ENCODE measurements at places on chromosomes 5 and 9. TPM values are rescaled to one million over a fixed set of nuclear protein-coding genes. Genes with fewer than 3 reads are reported as not detected.

- no peak for DNase-seq
- peaks cover 5% of the 10 kb centered on the region for H3K36me3 ChIP-seq
- H3K4me3 ChIP-seq: no peak overlapping the region
- no peaks in the 10 kb centered on the region for H3K27me3 ChIP-seq
- no peak overlapping the region for H3K27ac ChIP-seq
Observed at GRCh38 chr5:138790684-138791083, 37.5 kb downstream of the CTNNA1 start.

GRCh38 chr5:90051756-90052155, 357.8 kb downstream of the CETN3 start:
- no peak overlapping the region for H3K27ac ChIP-seq
- peaks cover 10% of the 10 kb centered on the region for H3K4me1 ChIP-seq
- no peak overlapping the region for H3K4me3 ChIP-seq
- H3K36me3 ChIP-seq: no peaks in the 10 kb centered on the region

DNA sequence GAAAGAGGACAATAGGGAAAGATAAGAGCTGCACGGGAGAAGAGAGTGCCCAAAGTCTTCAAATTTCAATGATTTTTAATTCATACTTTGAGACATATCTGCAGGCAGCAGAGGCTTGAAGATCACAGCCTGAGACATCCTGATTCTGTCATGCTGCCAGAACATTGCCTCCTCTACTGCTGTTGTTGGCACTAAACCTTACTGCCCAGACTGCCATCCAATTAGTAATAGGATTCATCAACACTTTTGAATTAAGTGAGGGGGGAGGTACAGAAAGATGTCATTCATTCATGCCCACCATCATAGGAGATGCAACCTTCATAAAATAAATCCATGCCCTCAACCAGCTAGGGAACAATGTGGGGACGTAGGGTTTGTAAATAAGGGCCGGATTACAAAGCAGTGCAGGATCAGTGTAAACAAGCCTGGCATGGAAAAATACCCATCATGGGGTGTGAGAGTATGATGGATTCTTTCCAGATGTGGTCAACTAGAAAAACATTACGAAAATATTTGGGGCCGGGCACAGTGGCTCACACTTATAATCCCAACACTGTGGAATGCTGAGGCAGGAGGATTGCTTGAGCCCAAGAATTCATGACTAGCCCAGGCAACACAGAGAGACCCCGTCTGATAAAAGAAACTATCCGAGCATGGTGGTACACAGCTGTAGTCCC, 122.1 kb upstream of the DAPK1 start:
- no peak overlapping the region for H3K4me3 ChIP-seq
- H3K36me3 ChIP-seq: no peaks in the 10 kb centered on the region

DNA sequence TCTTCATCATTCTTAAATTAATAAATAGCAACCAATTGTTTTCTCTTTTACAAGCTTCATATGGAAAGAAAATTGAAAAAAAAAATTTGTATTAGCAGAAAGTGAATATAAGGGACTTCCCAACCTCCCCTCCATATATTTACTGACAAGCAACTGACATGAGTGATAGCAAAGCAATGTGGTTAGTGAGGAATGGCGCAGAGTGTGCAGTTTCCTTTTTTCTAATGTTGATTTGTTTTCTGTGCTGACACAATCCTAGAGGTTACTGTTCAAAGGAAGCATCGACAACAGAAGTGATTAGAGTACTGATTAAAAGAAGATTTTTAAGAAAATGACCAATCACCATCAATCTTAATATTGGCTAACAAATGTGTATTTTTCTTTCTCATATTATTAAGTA, 1.7 kb upstream of the PTGER4 start:
- H3K4me1 ChIP-seq: peaks cover 47% of the 10 kb centered on the region
- no peaks in the 10 kb centered on the region for H3K36me3 ChIP-seq
- no peak for DNase-seq
- no peaks in the 10 kb centered on the region for H3K27me3 ChIP-seq
- H3K27ac ChIP-seq: peak overlapping the region; percentile 85
- peak overlapping the region; percentile 82 for H3K4me3 ChIP-seq

DNA sequence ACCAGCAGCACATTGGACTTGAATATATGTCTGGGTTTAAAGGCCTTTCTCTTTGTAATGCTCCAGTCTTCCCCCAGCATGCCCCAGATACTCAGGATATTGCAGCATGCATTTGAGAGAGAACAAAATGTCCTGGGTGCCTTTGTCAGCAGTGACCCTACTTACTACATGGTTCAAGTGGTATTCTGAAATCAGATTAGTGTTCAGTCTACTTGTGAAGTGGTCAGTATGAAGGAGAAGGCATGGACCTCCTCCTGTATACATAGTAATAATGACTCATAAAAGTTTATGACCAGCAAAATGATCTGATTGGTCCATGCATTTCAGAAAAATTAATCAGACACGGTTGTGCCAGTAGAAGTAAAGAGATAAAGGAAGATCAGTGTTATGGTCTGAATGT, 25.4 kb downstream of the GPR21 start:
- H3K36me3 ChIP-seq: peaks cover 11% of the 10 kb centered on the region
- no peaks in the 10 kb centered on the region for H3K27me3 ChIP-seq

DNA sequence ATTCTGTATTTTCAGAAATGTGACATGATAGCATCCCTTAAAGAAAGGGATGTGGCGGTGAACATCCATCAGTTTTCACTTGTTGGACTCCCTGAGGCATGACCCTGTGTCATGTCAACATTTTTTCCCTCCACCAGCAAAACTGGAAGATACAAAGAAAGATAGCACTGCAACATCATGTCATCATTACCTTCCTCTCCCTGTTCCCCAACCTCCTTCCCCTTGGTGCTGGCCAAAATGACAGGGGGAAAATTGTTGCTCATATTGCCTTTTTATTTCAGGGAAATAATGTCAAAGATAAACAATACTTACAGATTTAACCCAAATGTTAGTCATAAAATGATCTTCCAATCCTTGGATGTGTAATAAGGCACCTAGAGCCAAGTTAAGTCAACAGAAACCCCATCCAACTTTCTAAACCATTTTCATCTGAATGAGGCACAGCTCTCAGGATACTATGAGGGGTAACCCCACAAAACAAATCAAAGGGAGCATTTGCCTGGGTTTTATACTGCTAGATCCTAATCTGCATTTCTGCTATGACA, 644.3 kb downstream of the ACTL7B start:
- no peak overlapping the region for H3K4me3 ChIP-seq
- no peak overlapping the region for H3K27ac ChIP-seq
- H3K27me3 ChIP-seq: no peaks in the 10 kb centered on the region
- peak; percentile 21 for DNase-seq
- H3K4me1 ChIP-seq: no peaks in the 10 kb centered on the region

DNA sequence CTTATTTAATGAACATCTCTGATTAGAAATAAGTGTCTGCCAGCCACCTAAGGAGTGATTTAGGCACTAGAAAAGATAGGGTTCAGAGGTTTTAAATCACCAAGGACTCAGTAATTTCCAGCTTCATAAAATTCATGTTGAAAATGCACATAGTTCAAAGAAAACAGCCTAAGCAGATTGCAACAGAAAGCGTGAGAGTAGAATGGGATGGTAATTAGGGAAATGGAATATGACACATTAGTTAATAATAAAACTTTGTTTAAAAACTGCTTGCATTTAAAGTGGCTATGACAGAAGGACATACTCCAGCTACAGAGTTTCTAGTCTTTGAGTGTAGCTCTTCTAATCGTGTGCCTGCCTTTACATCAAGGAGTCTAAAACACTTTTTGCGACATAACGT, 490.8 kb downstream of the TLE4 start:
- H3K27ac ChIP-seq: peak overlapping the region; percentile 39
- no peaks in the 10 kb centered on the region for H3K36me3 ChIP-seq
- peaks cover 20% of the 10 kb centered on the region for H3K4me1 ChIP-seq
- H3K27me3 ChIP-seq: no peaks in the 10 kb centered on the region
- no peak for DNase-seq
- no peak overlapping the region for H3K4me3 ChIP-seq

GRCh38 chr9:133864011-133864410, 125.9 kb upstream of the SARDH start:
- DNase-seq: no peak
- H3K4me3 ChIP-seq: no peak overlapping the region
- peaks cover 8% of the 10 kb centered on the region for H3K36me3 ChIP-seq
- H3K27me3 ChIP-seq: no peaks in the 10 kb centered on the region
- H3K4me1 ChIP-seq: peaks cover 23% of the 10 kb centered on the region
- no peak overlapping the region for H3K27ac ChIP-seq

- peak overlapping the region; percentile 100 for H3K27ac ChIP-seq
- H3K4me1 ChIP-seq: peaks cover 55% of the 10 kb centered on the region
- peaks cover 54% of the 10 kb centered on the region for H3K36me3 ChIP-seq
- peak overlapping the region; percentile 78 for H3K4me3 ChIP-seq
- no peak for DNase-seq
- H3K27me3 ChIP-seq: no peaks in the 10 kb centered on the region
Observed at GRCh38 chr9:72361217-72361616, 3.8 kb downstream of the ZFAND5 start.

GRCh38 chr5:180527659-180528058, 33.5 kb downstream of the CNOT6 start:
- H3K4me1 ChIP-seq: peaks cover 27% of the 10 kb centered on the region
- peaks cover 15% of the 10 kb centered on the region for H3K36me3 ChIP-seq
- no peak overlapping the region for H3K27ac ChIP-seq
- no peak overlapping the region for H3K4me3 ChIP-seq
- no peaks in the 10 kb centered on the region for H3K27me3 ChIP-seq
- DNase-seq: no peak

DNA sequence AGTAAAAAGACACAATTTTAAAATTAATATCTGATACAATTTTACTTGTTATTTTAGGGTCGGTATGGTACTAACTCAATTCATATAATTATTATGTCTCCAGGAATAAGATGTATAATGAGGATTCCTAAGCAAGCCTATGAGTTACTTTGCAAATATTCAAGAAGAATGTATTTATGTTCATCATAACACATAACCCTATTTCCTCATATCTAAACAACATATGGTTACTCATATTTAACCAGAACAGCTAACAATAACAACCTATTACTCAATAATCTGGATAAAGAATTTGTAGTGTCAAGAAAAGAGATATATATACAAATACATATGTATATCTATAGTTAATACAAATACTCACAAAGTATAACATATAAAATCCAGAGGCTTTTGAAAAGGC, 285.9 kb downstream of the ARL15 start:
- no peaks in the 10 kb centered on the region for H3K27me3 ChIP-seq
- H3K4me1 ChIP-seq: no peaks in the 10 kb centered on the region
- no peak overlapping the region for H3K27ac ChIP-seq
- no peaks in the 10 kb centered on the region for H3K36me3 ChIP-seq
- no peak for DNase-seq
- H3K4me3 ChIP-seq: no peak overlapping the region

DNA sequence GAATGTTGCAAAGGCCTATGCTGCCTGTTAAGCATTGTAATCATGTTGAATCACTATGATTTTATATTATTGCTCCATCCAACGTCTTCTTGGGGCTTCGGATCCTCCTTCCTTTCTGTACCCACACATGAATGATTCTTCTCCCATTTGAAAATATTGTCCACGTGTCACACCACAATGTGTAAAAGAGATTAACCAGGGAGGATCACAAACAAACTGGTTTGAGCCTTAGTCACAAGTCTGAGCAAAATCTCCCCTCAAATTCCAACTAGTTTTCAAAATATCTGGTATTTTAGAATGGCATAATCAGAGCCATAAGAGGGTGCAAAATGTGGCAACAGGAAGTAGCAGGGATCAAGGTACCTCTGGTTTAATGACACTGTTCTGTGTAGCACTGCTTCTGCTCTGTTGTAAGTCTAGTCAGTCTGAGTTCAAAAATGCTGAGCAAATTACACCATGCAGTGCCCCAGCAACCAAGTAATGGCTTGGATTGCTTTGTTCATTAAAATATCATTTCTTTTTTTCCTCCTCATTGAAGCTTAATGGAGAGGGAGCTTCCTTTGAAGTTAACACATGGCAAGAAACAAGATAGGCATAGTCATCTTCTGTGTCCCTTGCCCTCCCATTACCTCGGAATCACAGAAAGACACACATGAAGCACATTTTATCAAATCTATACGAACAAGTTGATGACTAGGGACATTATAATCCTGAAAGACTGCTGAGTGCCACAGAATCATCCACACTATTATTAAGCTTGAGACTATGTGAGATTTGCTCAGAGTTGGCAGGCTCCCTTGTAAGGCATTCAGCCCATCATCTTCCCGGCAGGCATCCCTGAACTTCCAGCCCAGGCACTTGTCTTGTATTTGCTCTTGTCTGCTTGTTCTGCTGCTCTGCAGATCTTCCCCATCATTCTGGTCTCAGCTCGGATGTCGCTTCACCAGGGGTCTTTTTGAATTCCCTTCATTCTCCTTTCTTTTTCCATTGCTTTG, 102.0 kb upstream of the PRLR start:
- no peak overlapping the region for H3K27ac ChIP-seq
- no peak overlapping the region for H3K4me3 ChIP-seq
- DNase-seq: no peak
- H3K4me1 ChIP-seq: no peaks in the 10 kb centered on the region

GRCh38 chr5:9545136-9545991, 511 bp downstream of the SEMA5A start:
- H3K4me1 ChIP-seq: peaks cover 14% of the 10 kb centered on the region
- no peak for DNase-seq
- H3K27me3 ChIP-seq: peaks cover 24% of the 10 kb centered on the region
- peak overlapping the region; percentile 80 for H3K4me3 ChIP-seq
- peak overlapping the region; percentile 84 for H3K27ac ChIP-seq

GRCh38 chr5:4640795-4641194, 499.3 kb upstream of the ADAMTS16 start:
- no peaks in the 10 kb centered on the region for H3K36me3 ChIP-seq
- DNase-seq: peak; percentile 21
- H3K27me3 ChIP-seq: no peaks in the 10 kb centered on the region
- H3K27ac ChIP-seq: no peak overlapping the region
- no peaks in the 10 kb centered on the region for H3K4me1 ChIP-seq

- H3K4me3 ChIP-seq: no peak overlapping the region
- no peak overlapping the region for H3K27ac ChIP-seq
- H3K4me1 ChIP-seq: no peaks in the 10 kb centered on the region
- no peaks in the 10 kb centered on the region for H3K36me3 ChIP-seq
Observed at GRCh38 chr5:147190331-147190730, 44.5 kb upstream of the STK32A start.

GRCh38 chr5:167712986-167713585, 578.4 kb upstream of the WWC1 start:
- no peak overlapping the region for H3K4me3 ChIP-seq
- DNase-seq: no peak
- H3K27me3 ChIP-seq: no peaks in the 10 kb centered on the region

Gene IL3
- total RNA-seq: not detected

Gene JAKMIP2
- total RNA-seq: 0.91 TPM

Gene MRPS30
- total RNA-seq: 52.4 TPM

Gene FBXO38
- 29.5 TPM for total RNA-seq

Gene HOMER1
- 19.5 TPM for total RNA-seq

Gene MZB1
- total RNA-seq: 0.99 TPM

Gene ANKRD18B
- total RNA-seq: not detected

Gene CCDC192
- 1.1 TPM for total RNA-seq

Gene TTC39B
- 12.6 TPM for total RNA-seq

Gene C5orf58
- not detected for total RNA-seq

Gene PKN3
- total RNA-seq: 8.0 TPM

Gene FGF10
- 3.7 TPM for total RNA-seq

Measured in esophagus muscularis mucosa (tissue), 4 donors.